ENCODE measurements at places on chromosomes 2 and 18.
A peak's percentile ranks its signal among the peaks of the same experiment; 100 is the strongest.

DNA sequence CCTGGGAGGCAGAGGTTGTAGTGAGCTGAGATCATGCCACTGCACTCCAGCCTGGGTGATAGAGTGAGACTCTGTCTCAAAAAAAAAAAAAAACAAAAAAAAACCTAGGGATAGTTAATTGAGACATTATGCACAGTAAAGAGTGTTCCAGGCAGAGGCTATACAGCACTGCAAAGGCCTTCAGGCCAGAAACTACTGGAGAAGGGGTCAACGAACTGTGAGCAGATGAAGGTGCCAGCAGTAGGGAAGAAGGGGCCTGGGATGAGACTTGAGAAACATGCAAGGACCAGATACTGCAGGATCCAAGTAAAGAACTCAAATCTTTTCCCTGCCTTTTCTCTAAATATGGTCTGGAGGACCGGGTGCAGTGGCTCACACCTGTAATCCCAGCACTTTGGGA is 26.0 kb upstream of the PCBP1 start:
- no peak for DNase-seq

DNA sequence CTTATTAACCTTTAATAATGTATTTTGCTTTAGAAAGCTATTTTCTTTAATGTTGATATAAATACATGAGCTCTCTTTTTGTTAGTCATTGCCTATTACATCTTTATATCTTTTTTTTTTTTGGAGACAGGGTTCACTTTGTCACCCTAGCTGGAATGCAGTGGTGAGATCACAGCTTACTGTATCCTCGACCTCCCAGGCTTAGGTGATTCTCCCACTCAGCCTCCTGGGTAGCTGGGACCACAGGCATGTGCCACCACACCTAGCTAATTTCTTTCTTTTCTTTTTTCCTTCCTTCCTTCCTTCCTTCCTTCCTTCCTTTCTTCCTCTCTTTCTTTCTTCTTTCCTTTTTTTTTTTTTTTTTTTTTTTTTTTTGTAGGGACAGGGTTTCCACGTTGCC is 15.4 kb downstream of the NAB1 start:
- no peak for DNase-seq

- DNase-seq = no peak
These were observed 1615.3 kb upstream of the ZEB2 start for GRCh38 chr2:146135245-146135644.

DNA sequence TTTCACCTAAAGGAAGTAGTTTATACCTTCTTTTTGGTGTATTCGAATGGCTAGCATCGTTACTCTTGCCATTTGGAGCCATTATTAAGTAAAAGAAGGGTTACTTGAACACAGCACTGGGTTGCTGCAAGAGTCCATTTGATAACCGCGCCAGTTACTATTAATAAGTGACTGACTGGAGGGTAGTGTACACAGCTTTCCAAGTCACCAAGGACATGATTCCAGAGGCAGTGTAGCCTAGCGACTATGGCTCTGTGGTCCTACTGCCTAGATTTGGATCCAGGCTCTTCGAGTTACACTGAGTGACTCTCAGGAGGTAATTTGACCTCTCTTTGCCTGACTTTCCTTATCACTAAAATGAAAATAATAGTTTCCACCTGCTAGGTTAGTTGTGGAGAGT is 206.8 kb downstream of the MEIS1 start:
- DNase-seq = no peak

GRCh38 chr18:54835944-54836343 is 7.7 kb downstream of the RAB27B start:
- DNase-seq = no peak

GRCh38 chr2:127197475-127198385 is 22.4 kb downstream of the CYP27C1 start:
- DNase-seq = peak; percentile 47

GRCh38 chr2:175807031-175807873 is 194.8 kb downstream of the LNPK start:
- no peak for DNase-seq

DNA sequence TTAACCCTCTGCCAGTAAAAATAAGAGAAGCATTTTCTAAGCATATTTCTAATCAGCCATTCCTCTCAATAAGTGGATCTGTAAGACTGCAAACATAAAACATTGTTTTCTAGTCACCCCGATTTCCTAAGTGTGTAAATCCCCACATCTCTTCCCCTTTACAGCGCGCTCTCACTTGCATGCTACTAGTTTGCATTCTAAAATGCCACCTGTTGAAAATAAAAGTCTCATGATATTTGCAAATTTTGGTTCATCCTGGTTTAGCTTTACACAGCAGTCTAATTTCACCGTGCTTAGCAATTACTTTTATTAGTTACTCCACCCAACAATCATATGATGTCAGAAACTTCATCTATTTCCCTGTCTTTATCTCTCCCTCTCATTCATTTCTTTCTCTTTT is 1230.7 kb upstream of the ZEB2 start:
- DNase-seq = no peak

- DNase-seq = no peak
These were observed 322.6 kb downstream of the CELF4 start for GRCh38 chr18:37242826-37243560.

GRCh38 chr2:7730449-7730848 is 813.2 kb downstream of the RNF144A start:
- DNase-seq = no peak

DNA sequence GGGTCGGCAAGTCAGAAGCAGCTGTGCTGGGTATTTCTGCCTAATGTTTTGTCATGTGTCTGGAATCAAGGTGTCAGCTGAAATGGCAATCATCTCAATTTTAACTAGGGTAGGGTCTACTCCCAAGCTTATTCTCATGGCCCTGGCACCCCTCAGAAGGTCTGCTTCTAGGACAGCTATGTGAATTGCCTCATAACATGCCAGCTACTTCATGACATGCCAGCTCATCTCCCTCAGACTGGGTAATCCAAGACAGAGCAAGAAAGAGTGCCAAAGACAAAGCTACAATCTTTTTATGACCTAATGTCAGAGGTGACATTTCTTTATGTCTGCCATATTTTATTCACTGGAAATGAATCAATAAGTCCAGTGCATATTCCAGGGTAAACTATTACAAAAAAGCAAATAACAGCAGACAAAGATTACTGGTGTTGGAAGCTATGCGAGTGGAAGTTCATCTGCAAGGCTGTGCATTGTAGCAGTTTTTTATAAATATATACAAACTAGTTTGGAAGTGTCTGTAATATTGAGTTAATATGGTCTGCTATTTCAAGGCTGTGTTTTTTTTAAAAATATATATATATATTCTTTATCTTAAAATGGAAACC is 153.3 kb downstream of the FSIP2 start:
- DNase-seq = no peak

GRCh38 chr18:36817039-36817438 is 11.8 kb downstream of the TPGS2 start:
- no peak for DNase-seq

DNA sequence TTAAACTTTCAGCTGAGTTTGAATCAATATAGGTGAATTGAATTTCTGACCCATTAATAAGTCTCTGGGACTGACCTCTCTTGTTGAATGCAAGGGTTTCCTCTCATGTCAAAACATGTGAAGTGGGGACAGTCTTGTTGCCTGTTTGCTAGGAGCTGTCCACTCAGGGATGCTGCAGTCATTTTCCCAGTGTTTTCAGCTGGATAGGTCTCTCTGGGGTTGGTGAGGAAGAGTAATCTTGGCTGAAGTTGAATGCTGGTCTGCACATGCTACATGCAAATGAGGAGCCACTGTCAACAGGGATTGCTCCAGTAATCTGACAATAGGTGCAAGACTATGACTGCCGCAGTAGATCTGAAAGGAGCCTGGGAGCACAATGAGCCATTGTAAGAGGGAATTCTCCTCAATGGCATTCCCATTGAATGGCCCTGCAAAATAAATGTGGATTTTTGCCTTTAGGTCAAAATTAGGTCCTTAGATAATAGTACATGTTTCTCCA is 34.1 kb upstream of the IL1RL1 start:
- DNase-seq = no peak

GRCh38 chr2:165105926-165106325 is 97.9 kb downstream of the SCN3A start:
- DNase-seq = no peak

DNA sequence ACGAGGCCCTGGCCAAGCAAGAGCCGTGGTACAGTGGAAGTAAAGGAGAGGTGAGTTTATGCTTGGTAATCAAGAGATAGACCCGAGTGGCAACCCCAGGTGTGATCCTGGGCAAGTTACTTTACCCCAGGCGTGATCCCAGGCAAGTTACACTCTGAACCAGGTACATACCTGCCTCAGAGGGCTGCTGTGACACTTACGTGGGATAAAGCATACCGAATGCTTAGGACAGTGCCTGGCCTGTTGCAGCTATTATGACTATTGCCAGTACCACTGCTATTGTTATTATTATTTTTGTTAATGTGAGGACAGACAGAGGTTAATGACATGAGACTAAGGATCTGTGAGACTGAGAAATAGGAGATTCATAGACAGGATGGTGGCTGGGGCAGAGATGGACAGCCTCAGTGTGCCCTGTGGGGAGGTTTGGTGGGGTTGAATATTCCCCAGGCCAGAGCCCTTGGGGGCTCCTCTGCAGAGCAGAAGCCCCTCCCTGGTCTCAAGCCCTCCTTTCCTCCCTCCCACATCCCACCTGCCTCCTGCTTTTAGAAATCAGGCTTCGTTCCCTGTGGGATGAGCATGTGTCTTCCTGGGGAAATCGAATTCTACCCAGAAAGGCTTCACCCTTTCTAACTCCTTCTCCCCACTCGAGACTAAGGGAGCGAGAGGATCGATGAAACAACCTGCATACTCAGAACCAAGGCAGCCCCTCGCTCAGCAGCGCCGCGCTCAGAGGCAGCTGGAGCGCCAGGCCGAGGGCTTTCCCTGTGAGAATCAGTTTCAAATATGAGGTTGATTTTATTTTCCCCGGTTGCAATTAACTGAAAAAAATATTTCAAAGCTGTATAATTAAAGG is 62.0 kb upstream of the SIX3 start:
- no peak for DNase-seq

GRCh38 chr18:2982452-2983269 is 30.3 kb downstream of the LPIN2 start:
- no peak for DNase-seq

GRCh38 chr2:125935559-125935958 is 720.4 kb upstream of the GYPC start:
- no peak for DNase-seq

DNA sequence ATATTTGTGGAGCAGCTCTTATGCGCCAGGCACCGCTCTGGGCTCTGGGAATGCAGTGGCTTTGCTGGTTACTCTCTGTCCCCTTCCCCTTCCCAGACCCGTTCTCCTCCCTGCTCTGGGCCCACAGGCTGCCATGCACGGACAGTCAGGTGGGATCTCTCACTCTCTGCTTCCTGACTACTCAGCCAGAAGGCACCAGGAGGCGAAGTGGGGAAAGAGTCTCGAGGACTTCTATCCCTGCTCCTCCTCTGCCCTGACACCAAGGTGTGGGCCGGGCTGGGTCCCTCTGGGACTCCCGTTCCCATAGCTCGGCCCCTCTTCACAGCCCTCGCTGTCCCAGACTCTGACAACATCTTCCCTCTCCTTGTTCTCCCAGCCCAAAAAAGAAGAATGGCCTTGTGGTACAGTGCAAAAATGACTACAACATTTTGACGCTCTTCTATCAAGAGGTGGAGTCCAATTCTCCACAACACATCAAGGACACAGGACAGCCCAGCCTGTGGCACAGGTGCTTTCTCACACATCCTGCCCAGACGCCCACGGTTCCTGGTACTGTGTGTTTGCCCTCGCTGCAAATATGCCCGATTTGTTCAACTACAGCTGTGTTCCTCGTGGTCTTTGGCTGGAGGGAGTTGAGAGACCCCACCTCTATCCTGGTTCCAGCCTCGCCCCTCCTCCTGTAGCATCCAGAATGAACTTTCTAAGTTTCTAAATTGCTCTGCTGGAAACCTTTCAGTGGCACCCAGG is 14.0 kb upstream of the DUSP2 start:
- no peak for DNase-seq

- DNase-seq = no peak
These were observed 48.4 kb downstream of the BCL2 start for GRCh38 chr18:63271148-63271547.

GRCh38 chr2:88180605-88181240 is 10.6 kb downstream of the THNSL2 start:
- DNase-seq = no peak

- no peak for DNase-seq
These were observed 414.2 kb upstream of the CHAC2 start for GRCh38 chr2:53353135-53354114.
